Smooth muscle cell of trachea (primary cell): ENCODE measurements at places on chromosomes 7 and 10. TPM values are rescaled to one million over a fixed set of nuclear protein-coding genes. Genes with fewer than 3 reads are reported as not detected.

The CLRN3 gene
- not detected in 2 replicates for total RNA-seq

The UNCX gene
- total RNA-seq, result not detected in 2 replicates

The CYP3A4 gene
- not detected in 2 replicates for total RNA-seq

The PAPOLB gene
- total RNA-seq, result under 0.01 and 0.15 TPM in 2 replicates

The NUPR2 gene
- total RNA-seq, result not detected in 2 replicates

The LLCFC1 gene
- total RNA-seq, result not detected in 2 replicates

The COL28A1 gene
- 0.58 TPM in 1 of 2 replicates, not detected in the other for total RNA-seq

The WDFY4 gene
- total RNA-seq, result under 0.01 TPM in 1 of 2 replicates, not detected in the other

The STK17A gene
- total RNA-seq, result 74.6 and 79.7 TPM in 2 replicates

The ABCB1 gene
- 10.5 and 11.9 TPM in 2 replicates for total RNA-seq

The C10orf143 gene
- total RNA-seq, result 0.87 and 1.2 TPM in 2 replicates

The GRM3 gene
- not detected in 2 replicates for total RNA-seq

The CDH23 gene
- 0.17 and 0.29 TPM in 2 replicates for total RNA-seq

The OR9A2 gene
- total RNA-seq, result not detected in 2 replicates

The CEP55 gene
- total RNA-seq, result 3.8 and 57.2 TPM in 2 replicates

The CPVL gene
- total RNA-seq, result 0.66 and 0.73 TPM in 2 replicates

The NEUROG3 gene
- total RNA-seq, result not detected in 2 replicates

The IKZF5 gene
- total RNA-seq, result 3.6 and 4.8 TPM in 2 replicates

The TMEM273 gene
- not detected in 2 replicates for total RNA-seq

The WDR86 gene
- 3.8 TPM in 1 of 2 replicates, not detected in the other for total RNA-seq

The SPDYE1 gene
- not detected in 2 replicates for total RNA-seq

The PIK3CG gene
- total RNA-seq, result under 0.01 TPM in 1 of 2 replicates, not detected in the other

The WASHC2A gene
- total RNA-seq, result 65.5 and 86.0 TPM in 2 replicates

The EMX2 gene
- not detected in 2 replicates for total RNA-seq

The PPP1R17 gene
- total RNA-seq, result not detected in 2 replicates

The ZNF25 gene
- total RNA-seq, result 11.6 and 14.0 TPM in 2 replicates

The RBM48 gene
- total RNA-seq, result 8.9 and 10.3 TPM in 2 replicates

The CYP2C19 gene
- not detected in 2 replicates for total RNA-seq

The GIMAP7 gene
- 0.15 TPM in 1 of 2 replicates, not detected in the other for total RNA-seq

The CDNF gene
- total RNA-seq, result 3.1 and 3.6 TPM in 2 replicates

The ERVW-1 gene
- total RNA-seq, result not detected in 2 replicates

The TRIM56 gene
- 14.7 and 24.5 TPM in 2 replicates for total RNA-seq

The CYP26C1 gene
- under 0.01 TPM in 1 of 2 replicates, not detected in the other for total RNA-seq

The TRIM74 gene
- total RNA-seq, result not detected in 2 replicates

The GPRIN2 gene
- total RNA-seq, result not detected in 2 replicates

The CPA2 gene
- total RNA-seq, result not detected in 2 replicates

The CHST3 gene
- 15.4 and 26.3 TPM in 2 replicates for total RNA-seq

The GHRHR gene
- total RNA-seq, result not detected in 2 replicates

The NPFFR1 gene
- total RNA-seq, result under 0.01 TPM in 1 of 2 replicates, not detected in the other

The PSD gene
- total RNA-seq, result 0.73 and 20.2 TPM in 2 replicates

The GARIN1A gene
- total RNA-seq, result 1.5 TPM in 2 replicates

The MYO1G gene
- under 0.01 TPM in 1 of 2 replicates, not detected in the other for total RNA-seq

The PROSER2 gene
- 2.0 and 5.8 TPM in 2 replicates for total RNA-seq

The SPDYE8 gene
- total RNA-seq, result 0.17 TPM in 1 of 2 replicates, not detected in the other

The PHTF2 gene
- total RNA-seq, result 23.8 and 34.2 TPM in 2 replicates
